Activated CD8-positive, alpha-beta memory T cell treated with anti-CD3 and anti-CD28 coated beads, Interleukin-2, amount 10 ng/mL, durations not matched to agents 7 days and 5 days (primary cell): ENCODE measurements at places on chromosomes 13 and 19. TPM values are rescaled to one million over a fixed set of nuclear protein-coding genes. Genes with fewer than 3 reads are reported as not detected.

Gene NUCB1
- 185 TPM for total RNA-seq

Gene TSPAN16
- total RNA-seq, result not detected

GRCh38 chr19:504616-505015 is 2.7 kb upstream of the TPGS1 start:
- DNase-seq, result no peak

GRCh38 chr13:30143666-30144400 is 163.5 kb downstream of the KATNAL1 start:
- peak; percentile 74 for DNase-seq

DNA sequence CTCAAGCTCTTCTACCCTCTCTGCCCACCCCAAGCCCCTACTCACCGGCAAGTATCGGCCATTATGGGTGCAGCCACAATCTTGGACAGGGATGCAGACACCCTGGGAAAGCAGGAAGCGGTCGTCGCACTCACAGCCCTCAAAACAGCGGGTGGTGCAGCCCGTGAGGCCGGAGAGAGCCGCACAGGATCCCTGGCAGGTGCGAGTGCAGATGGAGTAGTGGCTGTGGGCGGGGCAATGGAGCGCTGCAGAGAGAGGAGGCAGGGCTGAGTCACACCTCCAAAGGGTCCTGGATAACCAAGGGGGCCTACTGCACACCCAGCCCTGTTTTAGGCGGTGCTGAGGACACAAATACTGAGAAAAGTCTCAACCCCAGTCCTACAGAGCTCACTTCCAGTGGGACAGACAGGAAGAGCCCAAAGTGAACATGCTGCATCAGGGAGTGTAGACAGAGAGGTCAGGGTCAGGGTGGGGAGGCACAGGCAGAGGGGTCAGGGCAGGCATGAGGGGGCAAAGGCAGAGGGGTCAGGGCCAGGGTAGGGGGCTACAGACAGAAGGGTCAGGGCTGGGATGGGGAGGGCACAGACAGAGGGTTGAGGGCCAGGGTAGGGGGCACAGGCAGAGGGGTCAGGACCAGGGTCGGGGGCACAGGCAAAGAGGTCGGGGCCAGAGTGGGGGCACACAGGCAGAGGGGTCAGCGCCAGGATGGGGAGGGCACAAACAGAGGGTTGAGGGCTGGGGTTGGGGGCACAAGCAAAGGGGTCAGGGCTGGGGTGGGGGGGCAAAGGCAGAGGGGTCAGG is 24.2 kb upstream of the FBL start:
- DNase-seq, result no peak
